Globus pallidus (tissue), 1 donor: ENCODE measurements at places on chromosomes 11 and 22.

- peak; percentile 77 for DNase-seq
Observed at GRCh38 chr22:46798366-46799350, 36.2 kb downstream of the TBC1D22A start.

- no peak for DNase-seq
Observed at GRCh38 chr11:44159848-44160721, 64.6 kb downstream of the EXT2 start.

GRCh38 chr11:120180551-120181232, 30.1 kb upstream of the OAF start:
- DNase-seq, result no peak

DNA sequence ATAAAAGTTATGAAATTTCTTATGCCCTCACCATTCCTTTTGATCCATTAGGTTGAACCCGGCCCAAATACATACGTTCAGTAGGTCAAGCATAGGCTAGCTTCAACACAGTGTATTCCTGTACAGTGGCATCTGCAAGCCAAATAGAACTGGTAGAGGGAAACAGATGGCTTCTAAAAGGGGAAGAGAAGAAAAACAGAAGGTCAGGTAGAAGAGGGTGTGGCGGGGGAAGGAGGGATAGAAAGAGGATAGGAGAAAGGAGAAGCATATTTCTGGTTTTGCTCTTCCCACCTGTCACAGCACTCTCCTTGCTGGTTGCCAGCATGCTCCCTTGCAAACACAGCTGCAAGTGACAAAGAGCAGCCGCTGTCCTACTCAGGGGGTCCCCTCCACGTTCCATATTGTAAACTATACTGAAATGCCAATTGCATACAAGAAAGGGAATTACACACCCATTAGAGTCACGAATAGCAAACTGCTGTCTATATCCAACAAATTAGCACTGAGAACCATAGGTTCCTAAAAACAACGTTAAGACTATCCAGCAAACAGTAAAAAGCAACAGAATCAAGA, 71.8 kb downstream of the PHF21A start:
- DNase-seq, result no peak

DNA sequence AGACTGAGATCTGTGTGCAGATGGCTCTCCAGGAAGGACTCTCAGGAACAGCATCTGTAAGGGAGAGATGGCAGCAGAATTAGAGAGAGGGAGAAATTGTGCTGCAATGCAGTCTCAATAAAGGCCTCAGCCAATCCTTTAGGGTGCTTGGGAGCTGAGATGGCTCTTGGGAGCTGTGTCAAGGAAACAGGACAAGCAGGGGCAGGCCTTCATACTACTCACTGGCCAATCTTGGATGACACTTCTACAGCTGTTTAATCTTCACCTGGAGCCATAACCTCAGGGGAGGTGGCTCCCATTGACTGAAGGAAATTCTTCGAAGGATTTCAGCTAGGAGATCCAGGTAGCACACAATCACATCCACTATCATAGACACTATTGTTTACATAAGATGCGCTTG, 10.0 kb downstream of the OR5B21 start:
- DNase-seq, result no peak

DNA sequence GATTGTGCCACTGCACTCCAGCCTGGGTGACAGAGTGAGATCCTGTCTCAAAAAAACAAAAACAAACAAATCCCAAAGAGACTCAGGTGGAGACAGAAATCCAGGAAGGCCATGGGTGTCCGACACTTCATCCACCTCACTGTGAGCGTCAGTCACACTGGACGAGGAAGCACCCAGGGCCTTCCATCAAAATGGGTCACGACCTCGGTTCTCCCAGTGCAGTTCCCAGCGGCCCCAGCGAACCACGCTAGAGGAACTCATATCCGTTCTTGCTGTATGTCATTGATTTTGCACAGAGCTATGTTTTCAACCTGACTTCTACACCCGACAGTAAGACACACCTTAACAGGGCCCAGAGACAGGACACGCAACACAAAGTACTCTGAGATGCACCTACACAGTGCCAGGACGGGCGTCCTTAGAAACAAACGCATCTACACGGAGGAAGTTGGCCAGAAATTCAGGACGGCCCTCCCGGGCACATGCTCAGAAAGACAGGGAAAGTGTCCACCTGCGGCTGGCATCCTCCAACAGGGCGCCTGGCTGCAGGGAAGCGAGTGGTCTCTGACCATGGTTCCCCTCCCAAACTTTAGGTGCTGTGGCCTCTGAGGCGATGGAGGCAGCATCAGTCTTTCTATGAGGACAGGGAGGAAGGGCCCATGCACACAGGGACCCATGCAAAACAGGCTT, 410.5 kb downstream of the CTTN start:
- DNase-seq, result no peak

DNA sequence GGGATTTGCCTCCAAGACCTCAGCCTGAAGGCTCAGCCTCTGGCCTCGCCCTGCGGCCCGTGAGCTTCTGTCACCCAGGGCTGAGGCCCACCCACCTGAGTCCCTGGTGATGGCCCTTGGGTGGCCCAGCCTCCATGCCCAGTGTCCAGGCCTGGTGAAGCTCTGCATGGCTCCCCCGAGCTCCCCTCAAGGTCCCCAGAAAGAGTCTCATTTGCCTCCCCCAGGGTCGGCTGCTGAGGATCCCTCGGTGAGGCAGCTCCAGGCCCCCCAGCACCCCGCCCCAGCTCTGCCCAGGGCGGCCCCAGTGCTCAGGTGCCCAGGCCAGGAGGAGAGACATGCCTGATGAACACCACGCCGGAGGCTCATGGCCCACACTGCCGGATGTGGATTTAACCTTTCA, 2.1 kb upstream of the TH start:
- no peak for DNase-seq

- DNase-seq, result no peak
Observed at GRCh38 chr22:36134182-36134581, 26.4 kb downstream of the APOL3 start.

GRCh38 chr22:50320671-50321325, 6.0 kb downstream of the DENND6B start:
- DNase-seq, result no peak

DNA sequence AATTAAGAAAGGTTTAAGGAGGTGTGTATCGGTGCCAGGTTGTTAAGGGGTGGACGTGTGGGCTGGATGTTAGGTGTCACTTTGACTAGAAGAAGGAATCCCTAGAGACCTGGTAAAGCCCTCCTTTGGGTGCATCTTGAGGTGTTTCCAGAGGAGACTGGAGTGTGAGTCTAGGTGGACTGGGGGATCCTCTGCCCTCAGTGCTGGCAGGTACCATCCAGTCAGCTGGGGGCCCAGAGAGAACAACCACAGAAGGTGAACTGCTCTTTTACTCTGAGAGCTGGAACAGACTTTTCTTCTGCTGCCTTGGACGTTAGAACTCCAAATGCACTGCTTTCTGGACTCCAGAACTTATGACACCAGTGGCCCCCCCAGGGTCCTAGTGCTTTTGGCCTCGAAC, 44.0 kb downstream of the SPATA19 start:
- DNase-seq, result no peak

GRCh38 chr11:110092515-110093406, at the start of gene ZC3H12C:
TSS of gene ZC3H12C (plus strand) at chr11:110093392. CDS start at chr11:110093412, 20 bp downstream.
- DNase-seq, result peak; percentile 80

- no peak for DNase-seq
Observed at GRCh38 chr22:30718938-30719337, 24.3 kb downstream of the OSBP2 start.

DNA sequence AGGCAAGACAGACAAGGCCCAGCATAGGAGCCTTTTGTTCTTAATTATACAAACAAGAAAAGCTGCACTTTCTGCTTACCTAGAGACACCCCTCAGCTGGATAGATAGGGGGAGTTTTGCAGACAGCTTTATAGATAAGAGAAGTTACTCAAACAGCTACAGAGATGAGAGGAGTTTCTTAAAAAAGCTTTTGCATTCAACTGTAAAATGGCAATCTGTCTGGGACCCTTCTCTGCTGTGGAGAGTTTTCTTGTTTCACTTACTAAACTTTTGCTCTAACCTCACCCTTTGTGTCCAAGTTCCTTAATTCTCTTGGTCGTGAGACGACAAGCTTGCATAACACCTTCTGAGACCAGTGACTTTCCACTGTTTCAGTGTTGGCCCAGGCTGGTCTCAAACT, 103.8 kb upstream of the CHORDC1 start:
- no peak for DNase-seq

- DNase-seq, result peak; percentile 61
Observed at GRCh38 chr11:65504674-65505465, 6.0 kb downstream of the MALAT1 start.

GRCh38 chr22:49323751-49324415, 503.8 kb downstream of the BRD1 start:
- no peak for DNase-seq

DNA sequence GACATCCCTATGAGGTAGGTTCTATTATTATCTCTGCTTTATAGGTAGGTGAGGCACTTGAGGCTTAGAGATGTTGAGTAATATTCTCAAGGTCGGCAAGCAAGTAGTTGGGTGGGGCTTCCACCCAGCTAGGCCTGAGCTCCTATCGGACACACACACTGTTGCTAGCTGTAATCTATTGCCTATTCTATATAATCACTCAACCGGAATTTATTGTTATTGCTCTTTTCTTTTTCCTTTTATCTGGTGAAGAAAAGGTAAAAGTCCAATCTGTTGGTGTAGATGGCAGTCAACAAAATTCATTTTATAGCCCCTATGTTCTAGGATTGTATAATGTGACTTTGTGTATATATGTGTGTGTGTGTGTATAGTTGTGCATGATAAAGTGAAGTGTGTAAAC, 3.4 kb downstream of the OR9Q2 start:
- DNase-seq, result no peak

GRCh38 chr11:46278387-46279125, 1.1 kb downstream of the CREB3L1 start:
- DNase-seq, result no peak

GRCh38 chr22:29225422-29226090, 19.9 kb downstream of the EMID1 start:
- DNase-seq, result no peak

- DNase-seq, result no peak
Observed at GRCh38 chr11:117478126-117478860, 150.6 kb downstream of the CEP164 start.

DNA sequence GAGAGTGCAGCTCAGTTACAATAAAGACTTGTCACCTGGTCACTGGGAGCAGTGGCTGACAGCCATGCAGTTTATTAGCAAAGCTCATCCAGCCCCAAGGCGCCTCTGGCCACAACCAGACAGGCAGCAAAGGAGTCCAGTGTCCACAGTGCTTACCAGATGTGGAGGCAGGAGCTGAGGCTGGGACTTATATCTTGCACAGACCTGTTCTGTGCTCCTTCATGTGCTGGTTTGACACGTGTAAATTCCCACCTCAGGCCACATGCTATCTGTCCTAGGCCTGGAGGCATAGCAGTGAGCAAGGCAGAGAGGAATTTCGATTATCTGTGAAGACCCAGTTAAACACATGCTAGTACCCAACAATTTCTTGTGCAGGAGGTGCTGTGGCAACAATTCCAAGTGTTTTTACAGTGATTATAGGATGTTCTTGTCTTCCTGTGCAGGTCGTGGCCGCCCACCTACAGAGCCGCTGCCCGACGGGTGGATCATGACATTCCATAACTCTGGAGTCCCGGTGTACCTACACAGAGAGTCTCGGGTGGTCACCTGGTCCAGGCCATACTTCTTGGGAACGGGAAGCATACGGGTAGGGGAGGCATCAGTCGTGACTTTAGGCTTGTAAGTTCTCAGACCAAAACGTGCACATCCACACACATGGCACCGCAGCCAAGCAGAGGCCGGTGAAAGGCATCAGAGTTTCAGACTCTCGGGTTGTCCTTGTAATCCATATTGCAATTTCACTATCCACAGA, 9.4 kb downstream of the DGCR8 start:
- DNase-seq, result no peak

- no peak for DNase-seq
Observed at GRCh38 chr11:44778195-44779100, 51.7 kb downstream of the TSPAN18 start.

DNA sequence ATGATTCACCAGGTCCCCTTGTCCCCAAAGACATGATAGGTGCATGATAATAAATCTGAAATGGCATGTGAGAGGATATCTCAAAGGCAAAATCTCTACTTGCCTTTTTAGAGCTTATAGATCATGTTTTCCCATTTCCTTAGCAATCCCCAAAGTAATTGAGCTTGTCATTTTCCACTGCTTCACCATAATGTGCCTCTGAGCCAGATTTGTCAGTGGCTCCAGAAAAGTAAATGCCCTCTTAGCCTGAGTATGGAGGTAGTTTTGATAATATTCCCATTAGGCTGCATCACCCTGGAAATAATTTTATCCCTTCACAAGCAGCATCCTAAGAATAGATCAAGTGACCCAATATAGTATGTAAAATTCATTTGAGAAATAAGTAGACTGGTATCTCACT, 36.7 kb upstream of the ADSL start:
- no peak for DNase-seq

DNA sequence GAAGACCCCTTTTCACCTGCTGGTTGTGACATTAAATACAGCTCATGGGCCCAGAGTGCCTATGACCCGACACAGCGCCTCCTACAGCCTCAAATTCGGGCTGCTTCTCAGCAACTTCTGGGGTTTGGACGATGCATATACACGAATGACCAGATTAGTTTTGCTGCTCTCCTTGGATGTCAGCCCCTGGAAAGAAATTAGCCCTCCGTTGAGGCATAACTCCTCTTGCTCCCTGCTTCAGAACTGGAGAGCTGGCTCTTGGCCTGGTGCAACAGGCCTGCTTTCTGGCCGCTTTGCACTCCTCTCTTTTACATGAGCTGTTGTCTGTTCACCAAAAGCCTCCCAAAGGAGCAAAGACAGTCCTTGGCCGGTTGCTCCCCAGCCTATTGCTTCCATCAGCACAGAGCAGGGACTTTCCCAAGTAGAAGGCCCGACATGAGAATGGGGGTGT, 3.3 kb downstream of the TECTA start:
- DNase-seq, result peak; percentile 7

DNA sequence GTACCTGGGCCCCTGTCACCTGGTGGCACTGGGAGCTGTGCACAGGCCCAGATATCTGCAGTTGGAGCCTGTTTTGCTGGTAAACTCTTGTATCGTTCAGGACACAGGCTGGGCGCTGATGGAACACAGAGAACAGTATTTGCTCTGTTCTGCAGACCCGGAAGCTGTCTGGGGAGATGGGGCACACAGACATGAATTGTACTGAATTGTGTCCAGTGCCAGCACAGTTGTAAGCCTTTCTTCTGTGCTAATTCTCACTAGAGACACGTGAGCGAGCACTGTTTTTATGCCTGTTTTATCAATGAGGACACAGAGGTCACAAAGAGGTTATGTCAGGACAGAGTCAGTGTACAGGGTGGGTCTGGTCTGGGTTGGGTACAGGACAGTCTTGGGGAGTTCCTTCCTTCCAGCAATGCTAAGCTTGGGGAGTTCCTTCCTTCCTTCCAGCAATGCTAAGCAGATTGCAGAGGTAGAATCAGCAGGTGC, 24.4 kb upstream of the ACR start:
- DNase-seq, result peak; percentile 98

GRCh38 chr11:86918973-86919372, 36.2 kb downstream of the FZD4 start:
- no peak for DNase-seq
